ENCODE measurements at places on chromosomes 2 and 18.

DNA sequence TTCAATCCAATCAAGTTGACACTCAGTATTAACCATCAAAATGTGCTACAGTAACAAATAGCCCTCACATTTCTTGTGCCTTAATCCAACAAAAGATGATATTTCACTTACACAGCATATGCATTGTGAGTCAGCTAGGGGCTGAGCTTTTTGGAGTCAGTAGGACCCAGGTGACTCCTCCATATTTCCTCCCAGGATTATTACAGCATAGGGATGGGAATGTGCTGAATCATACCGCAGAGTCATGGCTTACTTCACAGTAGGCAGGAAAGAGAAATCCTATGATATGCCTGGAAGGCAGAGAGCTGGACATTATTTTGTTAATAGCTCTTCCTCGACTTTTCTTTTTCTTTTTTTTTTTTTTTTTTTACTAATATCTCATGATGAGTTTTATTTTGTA lies 153.3 kb downstream of the TMEM182 start:
- DNase-seq, result no peak
- no peak overlapping the region for H3K4me3 ChIP-seq
- no peaks in the 10 kb centered on the region for H3K27me3 ChIP-seq
- no peak overlapping the region for H3K27ac ChIP-seq
- H3K36me3 ChIP-seq, result no peaks in the 10 kb centered on the region
- H3K4me1 ChIP-seq, result no peaks in the 10 kb centered on the region

- H3K27me3 ChIP-seq, result peaks cover 10% of the 10 kb centered on the region
- no peak overlapping the region for H3K27ac ChIP-seq
- H3K4me3 ChIP-seq, result no peak overlapping the region
- no peak for DNase-seq
Measured at GRCh38 chr2:38438133-38438882, 61.2 kb upstream of the ATL2 start.

DNA sequence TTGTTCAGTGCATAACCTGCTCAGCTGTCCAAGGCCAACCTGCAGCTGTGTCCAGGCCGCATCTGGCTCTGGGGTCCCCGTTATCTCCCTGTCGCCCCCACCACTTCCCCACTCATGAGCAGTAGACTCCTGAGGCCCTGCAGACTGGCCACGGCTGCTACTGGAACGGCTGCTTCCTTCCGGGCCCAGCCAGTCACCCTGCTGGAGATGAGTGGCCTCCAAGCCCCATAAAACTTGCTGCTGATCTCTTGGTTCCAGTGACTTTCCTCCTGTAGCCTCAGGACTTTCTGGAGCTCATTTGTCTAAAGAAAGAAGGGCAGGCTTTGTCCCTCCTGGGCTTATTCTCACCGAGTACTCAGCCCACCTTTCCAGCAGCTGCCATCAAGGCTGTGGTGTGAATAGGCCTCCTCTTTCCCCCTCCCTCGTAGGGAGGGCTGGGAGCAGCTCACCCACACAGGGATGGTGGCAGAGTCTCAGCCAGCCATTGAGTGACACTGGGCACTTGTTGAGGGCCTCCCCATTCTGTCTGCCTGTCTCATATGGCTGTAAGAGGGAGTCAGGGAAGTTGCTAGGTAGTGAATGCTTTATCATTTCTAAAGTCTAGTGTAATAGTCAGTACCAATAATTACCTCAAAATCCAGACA lies 257.3 kb downstream of the MYCN start:
- DNase-seq, result no peak
- H3K27ac ChIP-seq, result no peak overlapping the region
- H3K4me1 ChIP-seq, result no peaks in the 10 kb centered on the region
- H3K4me3 ChIP-seq, result no peak overlapping the region
- no peaks in the 10 kb centered on the region for H3K36me3 ChIP-seq

- no peak overlapping the region for H3K4me3 ChIP-seq
- H3K27ac ChIP-seq, result no peak overlapping the region
- H3K27me3 ChIP-seq, result no peaks in the 10 kb centered on the region
- no peak for DNase-seq
- peaks cover 3% of the 10 kb centered on the region for H3K36me3 ChIP-seq
Measured at GRCh38 chr2:8253781-8254180, 428.1 kb upstream of the ID2 start.

GRCh38 chr2:223071139-223071538 lies 19.1 kb downstream of the KCNE4 start:
- H3K4me3 ChIP-seq, result no peak overlapping the region
- DNase-seq, result no peak
- H3K27me3 ChIP-seq, result peaks cover 3% of the 10 kb centered on the region
- peaks cover 2% of the 10 kb centered on the region for H3K4me1 ChIP-seq

DNA sequence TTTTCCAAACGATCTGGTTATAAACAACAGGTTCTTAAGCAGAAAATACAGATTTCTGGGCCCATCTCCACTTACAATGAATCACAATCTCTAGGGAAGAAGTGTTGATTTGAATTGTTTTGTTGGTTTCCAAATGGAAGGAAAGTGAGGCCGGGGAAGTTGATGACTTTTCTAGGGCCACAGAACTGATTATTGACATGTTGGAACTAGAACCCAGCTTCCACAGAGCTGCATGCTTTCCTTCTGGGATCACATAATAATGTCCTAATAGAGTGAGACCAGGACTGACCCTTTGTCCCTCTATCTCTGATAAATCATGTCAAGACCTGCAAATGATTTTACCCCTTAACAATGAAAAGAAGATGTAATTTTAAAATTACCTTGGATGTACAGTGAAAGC lies 332.2 kb downstream of the OSR1 start:
- H3K27me3 ChIP-seq, result no peaks in the 10 kb centered on the region
- no peak for DNase-seq
- no peak overlapping the region for H3K27ac ChIP-seq
- no peak overlapping the region for H3K4me3 ChIP-seq

GRCh38 chr2:230907361-230908091 lies 17.5 kb downstream of the GPR55 start:
- peaks cover 59% of the 10 kb centered on the region for H3K4me1 ChIP-seq
- no peak overlapping the region for H3K4me3 ChIP-seq
- H3K27me3 ChIP-seq, result peaks cover 22% of the 10 kb centered on the region
- no peak for DNase-seq
- no peak overlapping the region for H3K27ac ChIP-seq
- peaks cover 21% of the 10 kb centered on the region for H3K36me3 ChIP-seq

DNA sequence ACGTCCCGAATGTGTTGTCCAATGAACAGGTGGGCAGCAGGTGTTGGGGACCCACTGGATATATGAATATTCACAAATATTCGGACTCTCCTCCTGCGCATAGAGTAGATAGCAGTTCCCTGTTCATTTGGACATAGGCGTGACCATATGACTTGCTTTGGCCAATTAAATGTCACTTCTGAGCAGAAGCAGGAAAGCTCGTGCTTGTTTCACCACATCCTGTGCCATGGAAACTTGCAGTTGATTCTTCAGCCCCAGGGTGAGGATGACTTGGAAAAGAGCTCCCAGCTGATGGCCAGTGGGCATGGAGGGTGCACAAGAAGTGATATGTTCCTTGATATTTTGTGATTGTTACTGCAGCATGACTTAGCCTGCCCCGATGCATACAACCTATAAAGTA lies 52.6 kb downstream of the PTPRM start:
- H3K27ac ChIP-seq, result no peak overlapping the region
- H3K4me1 ChIP-seq, result no peaks in the 10 kb centered on the region
- H3K36me3 ChIP-seq, result no peaks in the 10 kb centered on the region
- DNase-seq, result no peak

GRCh38 chr2:61689568-61689967 lies 151.4 kb upstream of the XPO1 start:
- H3K36me3 ChIP-seq, result no peaks in the 10 kb centered on the region
- no peak overlapping the region for H3K4me3 ChIP-seq
- peaks cover 15% of the 10 kb centered on the region for H3K4me1 ChIP-seq
- no peaks in the 10 kb centered on the region for H3K27me3 ChIP-seq

DNA sequence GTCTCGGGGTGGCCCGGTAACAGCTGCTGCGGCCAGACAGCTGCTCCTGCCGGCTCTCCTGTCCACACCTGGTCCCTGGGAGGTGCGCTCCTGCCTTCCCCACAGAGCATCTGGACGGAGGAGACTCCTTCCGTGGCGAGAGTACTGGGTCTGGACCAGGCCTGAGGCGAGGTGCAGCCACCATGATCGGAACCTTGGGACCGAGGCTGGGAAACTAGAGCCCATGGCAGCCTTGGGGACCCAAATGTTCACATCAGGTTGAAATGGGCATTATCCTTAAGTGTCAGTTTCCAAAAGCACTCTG lies 628 bp downstream of the GIGYF2 start:
- peak; percentile 46 for DNase-seq
- H3K27me3 ChIP-seq, result peaks cover 7% of the 10 kb centered on the region
- peaks cover 29% of the 10 kb centered on the region for H3K36me3 ChIP-seq
- H3K4me3 ChIP-seq, result peak overlapping the region; percentile 95

- no peaks in the 10 kb centered on the region for H3K36me3 ChIP-seq
- no peaks in the 10 kb centered on the region for H3K4me1 ChIP-seq
- peaks cover 21% of the 10 kb centered on the region for H3K27me3 ChIP-seq
- no peak overlapping the region for H3K27ac ChIP-seq
Measured at GRCh38 chr2:31788273-31788672, 207.5 kb upstream of the SRD5A2 start.

DNA sequence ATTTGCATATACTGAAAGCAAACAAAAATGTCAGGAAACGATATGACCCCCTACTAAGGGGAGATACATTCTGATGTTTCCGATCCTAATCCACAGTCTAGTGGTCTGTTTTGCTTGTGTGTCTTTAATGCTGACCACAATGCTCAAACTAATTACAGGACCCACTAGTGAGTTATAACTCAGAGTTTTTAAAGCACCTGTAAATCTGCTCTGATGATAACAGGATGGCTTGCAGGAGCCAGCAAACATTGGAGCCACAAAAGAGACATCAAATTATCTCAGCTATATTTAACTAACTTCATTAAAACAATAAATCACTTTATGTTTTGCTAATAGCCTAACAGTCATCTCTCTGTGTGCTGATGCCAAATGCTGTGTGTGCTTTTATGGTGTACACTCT lies 300.3 kb downstream of the NBAS start:
- H3K4me3 ChIP-seq, result no peak overlapping the region
- no peak for DNase-seq
- peaks cover 30% of the 10 kb centered on the region for H3K36me3 ChIP-seq
- H3K27ac ChIP-seq, result no peak overlapping the region
- H3K27me3 ChIP-seq, result no peaks in the 10 kb centered on the region

GRCh38 chr2:215635788-215636139 lies 199.9 kb upstream of the FN1 start:
- no peaks in the 10 kb centered on the region for H3K36me3 ChIP-seq
- no peak overlapping the region for H3K4me3 ChIP-seq
- no peak overlapping the region for H3K27ac ChIP-seq
- H3K27me3 ChIP-seq, result no peaks in the 10 kb centered on the region
- H3K4me1 ChIP-seq, result no peaks in the 10 kb centered on the region

GRCh38 chr2:84956334-84957297 lies 14.3 kb upstream of the KCMF1 start:
- H3K4me1 ChIP-seq, result peaks cover 10% of the 10 kb centered on the region
- H3K27me3 ChIP-seq, result no peaks in the 10 kb centered on the region
- H3K4me3 ChIP-seq, result no peak overlapping the region
- no peak for DNase-seq

- H3K36me3 ChIP-seq, result peaks cover 76% of the 10 kb centered on the region
- H3K4me1 ChIP-seq, result peaks cover 55% of the 10 kb centered on the region
- no peaks in the 10 kb centered on the region for H3K27me3 ChIP-seq
- peak overlapping the region; percentile 67 for H3K27ac ChIP-seq
Measured at GRCh38 chr2:11777886-11778415, 31.5 kb downstream of the LPIN1 start.

DNA sequence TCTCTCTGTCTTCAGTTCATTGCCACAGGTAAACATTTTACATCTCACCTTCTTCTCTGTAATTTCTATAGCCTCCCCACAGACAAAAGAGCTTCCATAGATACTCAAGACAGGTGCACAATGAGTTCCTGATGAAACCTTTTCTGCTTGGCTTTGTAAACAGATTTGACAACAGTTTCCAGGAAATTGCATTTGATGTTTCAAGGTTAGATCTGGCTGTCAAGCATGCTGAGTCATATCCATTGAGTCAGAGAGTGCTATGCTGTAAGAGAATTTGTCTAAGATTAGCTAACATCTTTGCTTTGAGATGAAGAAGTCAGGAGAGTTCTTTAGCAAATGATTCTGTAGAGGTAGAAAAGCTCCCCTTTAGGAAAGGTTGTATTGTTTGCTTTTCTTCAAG lies 40.6 kb upstream of the MAP2 start:
- H3K27me3 ChIP-seq, result no peaks in the 10 kb centered on the region
- no peak overlapping the region for H3K4me3 ChIP-seq
- H3K27ac ChIP-seq, result no peak overlapping the region
- H3K36me3 ChIP-seq, result no peaks in the 10 kb centered on the region
